ENCODE measurements at places on chromosomes 5 and 9. TPM values are rescaled to one million over a fixed set of nuclear protein-coding genes. Genes with fewer than 3 reads are reported as not detected.

PRDM9 gene
- not detected for total RNA-seq

S100Z gene
- not detected for total RNA-seq

- no peak for DNase-seq
These were observed 395.6 kb upstream of the MPDZ start for GRCh38 chr9:13674926-13675637.

GRCh38 chr5:157130925-157131324, 11.7 kb downstream of the MED7 start:
- no peak for DNase-seq

- no peak for DNase-seq
These were observed 1043.8 kb upstream of the EDIL3 start for GRCh38 chr5:85428426-85428934.

DNA sequence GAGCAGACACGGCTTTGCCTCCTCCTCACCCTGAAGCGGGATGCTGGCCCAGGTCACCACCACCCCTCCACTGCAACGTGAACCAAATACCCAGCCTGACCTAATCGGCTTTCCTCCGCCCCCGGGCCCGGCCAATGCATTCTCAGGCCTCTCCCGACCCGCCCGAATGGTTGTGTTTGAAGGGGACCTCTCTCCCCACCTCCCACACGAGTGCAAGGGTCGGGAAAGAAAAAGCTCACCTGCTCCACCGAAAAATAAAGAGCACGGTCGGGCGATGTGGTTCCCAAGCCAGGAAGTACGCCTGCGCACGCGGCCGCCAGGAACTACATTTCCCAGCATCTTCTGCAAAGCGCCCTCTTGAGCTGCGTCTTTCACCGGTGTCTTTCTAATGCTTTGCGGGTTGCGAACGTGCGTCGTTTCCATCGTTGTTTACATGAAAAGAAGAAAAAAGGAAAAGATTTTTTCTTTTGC, at the start of gene ZNF883:
Gene ZNF883, minus strand, starts transcription at position 282 of the 471 bp plus-strand sequence.
- DNase-seq = no peak

DNA sequence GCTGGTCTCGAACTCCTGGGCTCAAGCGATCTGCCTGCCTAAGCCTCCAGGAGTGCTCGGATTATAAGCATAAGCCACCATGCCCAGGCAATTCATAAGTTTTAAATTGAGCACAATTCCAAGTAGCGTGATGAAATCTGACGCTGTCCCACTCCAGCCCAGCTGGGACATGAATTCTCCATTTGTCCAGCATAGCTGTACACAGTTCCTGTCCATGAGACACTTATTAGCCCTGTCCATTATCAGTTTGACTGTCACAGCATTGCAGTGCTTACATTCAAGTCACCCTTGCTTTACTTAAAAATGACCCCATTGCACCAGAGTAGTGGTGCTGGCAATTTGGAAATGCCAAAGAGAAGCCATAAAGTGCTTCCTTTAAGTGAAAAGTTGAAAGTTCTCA, 7.6 kb upstream of the SLC30A5 start:
- no peak for DNase-seq

DNA sequence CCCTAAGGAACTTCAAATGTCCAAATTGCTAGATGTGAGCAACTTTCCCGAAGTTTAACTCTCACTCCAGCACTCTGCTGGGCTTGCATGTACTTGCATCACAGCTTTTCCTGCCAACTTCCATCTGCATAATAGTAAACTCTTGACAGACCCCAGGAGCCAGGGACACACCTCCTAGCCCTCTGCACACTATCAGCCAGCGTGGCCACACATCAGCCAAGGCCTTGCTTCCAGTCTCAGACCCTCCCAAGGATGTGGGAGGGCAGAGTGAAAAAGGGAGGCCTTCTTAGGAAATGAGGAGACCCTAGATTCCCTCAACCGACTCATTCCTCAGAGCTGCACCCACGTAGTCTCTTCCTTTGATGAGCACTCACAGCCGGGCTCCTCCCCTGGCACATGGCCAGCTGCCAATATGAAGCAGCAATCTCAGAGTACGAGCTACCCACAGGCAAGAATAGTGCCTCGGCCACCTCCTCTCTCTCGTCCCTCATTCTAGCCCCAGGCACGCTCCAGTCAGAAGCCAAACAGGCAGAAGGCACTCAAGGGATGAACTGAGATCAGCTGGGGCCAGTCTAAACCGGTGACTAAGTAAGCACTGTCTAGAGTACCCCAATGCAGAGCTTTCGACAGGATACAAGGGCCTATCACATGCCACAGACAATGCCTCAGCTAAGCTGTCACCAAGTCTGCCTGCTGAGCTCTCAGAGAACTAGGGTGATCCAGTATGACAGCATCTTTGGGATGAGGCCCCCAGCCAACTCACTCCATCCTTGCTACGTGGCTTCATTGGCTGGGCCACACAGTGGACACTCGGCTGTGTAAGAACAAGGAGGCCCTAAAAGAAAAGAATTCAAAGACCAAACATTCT, 2.3 kb downstream of the P4HA2 start:
- DNase-seq = no peak
